ENCODE measurements at places on chromosomes 3 and 15. TPM values are rescaled to one million over a fixed set of nuclear protein-coding genes. Genes with fewer than 3 reads are reported as not detected.

DNA sequence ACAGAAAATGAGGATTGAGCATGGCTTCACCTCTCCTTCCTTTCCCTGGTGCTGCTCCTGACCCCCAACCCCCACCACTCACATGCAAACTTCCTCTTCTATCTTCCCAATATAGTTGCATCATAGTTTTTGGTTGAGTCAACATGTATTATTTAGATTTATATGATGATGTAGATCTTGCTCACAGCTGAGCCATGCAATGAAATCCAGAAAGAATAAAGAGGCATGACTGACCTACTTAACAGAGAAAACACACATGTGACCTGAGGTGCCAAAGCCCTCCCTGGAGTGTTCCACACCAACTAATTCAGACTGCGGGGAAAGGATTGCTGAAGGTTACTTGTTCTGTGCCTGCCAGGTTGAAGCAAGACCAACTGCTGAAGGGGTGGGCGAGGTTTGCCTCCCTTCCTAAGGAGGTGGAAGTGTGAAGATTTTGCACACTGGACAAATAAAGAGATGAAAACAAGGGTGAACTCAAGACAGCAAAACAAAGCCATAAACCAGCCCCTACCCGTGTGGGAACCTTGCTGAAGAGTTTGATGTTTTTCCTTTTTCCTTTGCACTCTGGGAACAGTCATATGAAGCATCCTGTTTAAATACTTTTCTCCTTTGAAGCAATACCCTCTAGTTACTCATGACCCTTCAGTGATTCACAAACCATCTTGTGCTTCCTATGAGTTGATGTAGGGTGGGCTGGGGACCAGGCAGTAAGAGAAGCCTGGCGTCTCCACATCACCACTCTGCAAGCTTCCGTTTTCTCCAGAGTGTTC is 155.2 kb upstream of the UBE2E1 start:
- no peak for DNase-seq

DNA sequence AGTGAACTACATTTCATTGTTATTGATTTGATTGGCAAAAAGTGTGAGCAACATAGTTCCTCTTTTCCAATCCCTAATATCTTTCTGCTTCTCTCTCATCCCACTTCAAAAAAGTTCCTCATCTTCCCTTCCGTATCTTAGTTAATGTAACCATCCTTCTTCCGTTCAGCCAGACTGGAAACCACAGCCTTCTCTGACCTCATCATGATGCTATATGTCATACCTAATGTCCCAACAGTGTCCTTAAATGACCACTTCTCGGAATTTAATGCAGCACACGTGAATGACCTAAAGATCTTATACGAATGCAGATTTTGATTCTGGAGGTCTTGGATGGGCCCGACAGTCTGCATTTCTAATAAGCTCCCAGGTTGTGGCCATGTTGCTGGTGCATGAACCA is 320.3 kb upstream of the SATB1 start:
- no peak for DNase-seq

ARGFX gene
- not detected for polyA plus RNA-seq

- no peak for DNase-seq
Observed at GRCh38 chr3:123331651-123332050, 117.2 kb downstream of the ADCY5 start.

- DNase-seq: no peak
Observed at GRCh38 chr3:155704061-155704460, 40.8 kb downstream of the PLCH1 start.

WNT5A gene
- 45.7 TPM for polyA plus RNA-seq

GRCh38 chr3:52792413-52792812 is 2.2 kb upstream of the ITIH3 start:
- no peak for DNase-seq

GRCh38 chr3:52506266-52506966 is 11.3 kb downstream of the STAB1 start:
- DNase-seq: no peak

DNA sequence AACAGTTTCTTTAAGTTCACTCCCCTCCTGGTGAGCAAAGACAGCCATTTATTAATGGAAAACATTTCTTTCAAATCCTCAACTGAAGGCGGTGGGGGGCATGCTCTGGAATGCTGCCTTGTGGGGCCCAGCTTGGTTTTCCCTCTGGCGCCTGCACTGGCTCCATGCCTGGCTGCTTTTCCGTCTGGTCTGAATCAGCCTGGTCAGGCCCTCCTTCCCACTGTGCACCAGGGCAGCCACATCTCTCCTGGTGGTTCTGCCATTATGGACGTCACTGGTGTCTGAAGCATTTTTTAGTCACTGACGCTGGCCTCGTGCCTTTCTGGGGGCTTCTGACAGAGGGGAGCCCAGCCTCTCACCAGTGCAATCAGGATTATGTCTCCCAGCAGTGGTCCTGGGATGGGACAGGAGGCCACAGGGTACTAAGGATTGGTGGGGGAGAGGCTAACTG is 57.6 kb upstream of the APEH start:
- peak; percentile 37 for DNase-seq
